SJCRH30 (cell line): ENCODE measurements at places on chromosomes 6 and 20. TPM values are rescaled to one million over a fixed set of nuclear protein-coding genes. Genes with fewer than 3 reads are reported as not detected.

GRCh38 chr6:38973178-38974057 is 75.2 kb upstream of the GLP1R start:
- peak; percentile 16 for DNase-seq

Gene OR2J3
- not detected in 2 replicates for total RNA-seq

GRCh38 chr6:166862287-166862977 is 93.9 kb downstream of the RNASET2 start:
- DNase-seq = peak; percentile 37

Gene VEGFA
- total RNA-seq = 27.0 and 31.6 TPM in 2 replicates
